Mesothelial cell of epicardium (in vitro differentiated cells): ENCODE measurements at places on chromosomes 12 and 14.

DNA sequence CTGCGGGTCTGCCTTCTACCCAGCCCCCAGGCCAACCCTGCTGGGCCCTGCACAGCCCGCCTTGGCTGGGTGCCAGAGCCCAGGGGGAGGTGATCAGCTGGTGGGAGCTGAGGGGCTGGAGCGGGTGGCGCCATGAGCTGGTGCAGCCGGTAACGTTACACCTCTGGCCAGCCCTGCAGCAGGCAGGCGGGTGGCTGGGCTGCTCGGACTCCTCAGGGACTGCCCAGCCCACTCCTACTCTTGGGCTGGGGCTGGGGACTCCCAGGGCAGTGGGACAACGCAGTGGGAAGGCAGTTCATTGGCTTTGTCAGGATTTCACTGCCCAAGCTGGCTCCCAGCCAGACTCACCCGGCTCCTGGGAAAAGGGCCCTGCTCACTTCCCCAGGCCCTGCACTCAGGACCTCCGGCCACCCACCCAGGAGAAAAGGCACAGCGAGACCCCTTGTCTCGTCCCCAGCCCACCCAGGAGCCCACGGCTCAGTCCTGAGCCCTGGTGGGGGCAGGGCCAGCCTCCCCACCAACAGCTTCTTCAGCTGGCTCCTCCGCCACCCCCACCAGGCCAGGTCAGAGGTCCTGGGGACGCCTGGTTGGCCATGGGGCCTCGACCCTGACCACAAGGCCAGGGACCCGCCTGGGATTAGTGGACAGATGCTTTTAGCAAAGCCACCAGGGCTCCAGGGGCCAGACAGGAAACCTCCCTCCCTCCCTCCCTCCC is 1.0 kb downstream of the PGF start:
- DNase-seq, result peak; percentile 64

DNA sequence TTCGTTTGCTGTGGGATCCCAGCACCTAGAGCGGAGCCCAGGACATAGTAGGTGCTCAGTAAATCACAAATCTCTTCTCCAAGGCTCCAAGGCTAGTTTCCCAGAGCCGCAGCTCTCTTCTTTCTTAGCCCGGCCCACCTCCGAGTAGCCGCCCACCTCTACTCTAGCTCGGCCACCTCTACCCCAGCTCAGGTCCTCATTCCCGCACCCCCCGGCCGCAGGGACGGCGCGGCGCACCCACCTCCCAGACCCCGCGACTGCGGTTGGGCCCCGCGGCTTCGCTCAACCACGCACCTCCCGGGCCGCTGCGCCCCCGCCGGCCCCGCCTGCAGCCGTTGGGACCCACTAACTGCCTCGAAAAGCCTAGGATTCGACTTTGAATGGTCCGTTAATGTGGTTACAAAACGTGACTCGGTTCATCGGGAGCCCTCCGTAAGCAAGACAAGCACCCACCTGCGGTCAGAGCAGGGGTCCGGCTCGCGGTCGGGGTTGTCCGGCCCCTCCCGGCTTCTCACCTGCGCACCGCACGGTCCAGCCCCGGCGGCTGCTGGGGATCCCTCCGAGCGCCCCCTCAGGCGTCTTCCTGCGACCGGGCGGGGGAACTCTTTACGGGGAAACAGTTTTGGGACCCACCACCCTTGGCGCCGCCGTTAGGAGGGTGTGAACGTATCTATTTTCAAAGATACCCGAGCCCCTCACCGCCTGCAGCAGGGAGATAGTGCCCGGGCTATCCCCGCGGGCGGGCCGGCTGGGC is at the start of gene SLC2A14:
TSS of gene SLC2A14 (minus strand) at position 350 of the 754 bp plus-strand sequence. CDS start 3,035 bp downstream, outside the sequence.
- no peak for DNase-seq

GRCh38 chr14:31400031-31400638 is 20.2 kb downstream of the HEATR5A start:
- no peak for DNase-seq

DNA sequence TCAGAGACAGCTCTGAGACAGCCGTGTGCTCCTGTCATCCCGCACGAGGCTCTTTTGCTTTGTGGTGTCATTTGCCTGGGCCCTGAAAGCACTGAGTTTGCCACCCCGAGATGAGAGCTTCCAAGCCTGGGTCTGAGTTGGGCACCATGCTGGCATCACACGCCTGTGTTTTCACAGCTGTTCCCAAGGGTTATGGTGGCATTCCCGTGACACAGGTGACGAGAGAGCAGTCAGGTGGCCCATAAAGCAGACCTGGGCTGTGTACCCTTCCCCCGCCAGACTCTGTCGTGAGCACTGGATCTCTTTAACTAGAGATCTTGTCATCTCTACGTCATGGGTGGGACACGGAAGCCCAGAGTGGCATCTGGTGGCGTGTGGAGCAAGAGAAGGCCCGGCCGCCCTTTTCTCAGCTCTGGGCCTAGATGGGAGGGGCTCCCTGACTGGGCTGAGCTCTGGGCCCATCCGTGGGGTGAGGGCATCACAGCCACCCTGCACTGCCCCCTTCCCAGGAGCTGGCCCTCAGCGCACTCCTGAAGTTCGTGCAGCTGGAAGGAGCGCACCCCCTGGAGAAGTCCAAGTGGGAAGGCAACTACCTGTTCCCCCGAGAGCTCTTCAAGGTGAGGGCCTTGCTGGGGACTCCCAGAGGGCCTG is 2.6 kb downstream of the NOC4L start:
- DNase-seq, result no peak

DNA sequence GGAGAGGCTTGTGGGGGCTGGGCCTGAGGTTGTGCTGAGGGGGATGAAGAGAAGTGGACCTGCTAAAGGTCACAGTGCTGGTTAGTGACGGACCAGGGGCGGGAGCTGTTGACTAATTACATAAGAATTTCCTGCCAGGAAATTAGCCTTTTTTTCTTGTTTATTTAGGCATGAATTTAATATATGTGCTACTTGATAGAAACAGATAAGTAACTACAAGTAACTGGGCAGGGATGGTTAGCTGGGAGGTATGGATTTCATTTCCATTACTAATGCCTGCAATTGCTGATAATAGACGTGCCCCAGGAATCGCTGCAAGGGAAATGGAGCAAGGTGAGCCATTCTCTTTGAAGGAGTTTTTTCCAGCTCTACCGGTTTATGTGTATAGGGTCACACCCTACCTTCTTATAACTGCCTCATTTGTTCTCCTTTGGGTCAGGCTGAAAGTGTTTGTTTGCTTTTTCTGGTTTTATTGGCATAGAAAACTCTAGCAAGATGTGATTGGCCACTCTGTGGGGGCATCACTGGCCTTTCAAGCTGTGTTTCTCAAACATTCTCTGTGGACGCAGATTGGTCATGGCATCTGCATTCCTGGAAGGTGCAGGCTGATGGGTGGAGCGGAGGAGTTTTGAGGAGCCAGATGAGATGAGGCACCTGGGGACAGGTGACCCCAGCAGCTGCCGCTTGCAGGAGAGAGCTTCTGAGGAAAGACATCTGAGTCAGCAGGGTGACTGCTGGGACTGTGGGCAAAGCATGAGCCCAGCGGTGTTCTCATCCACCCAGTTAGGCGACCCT is 19.0 kb upstream of the GPRC5A start:
- no peak for DNase-seq

GRCh38 chr14:90849787-90850444 is 33.7 kb upstream of the TTC7B start:
- no peak for DNase-seq

GRCh38 chr12:124560146-124560890 is 7.1 kb downstream of the NCOR2 start:
- no peak for DNase-seq

DNA sequence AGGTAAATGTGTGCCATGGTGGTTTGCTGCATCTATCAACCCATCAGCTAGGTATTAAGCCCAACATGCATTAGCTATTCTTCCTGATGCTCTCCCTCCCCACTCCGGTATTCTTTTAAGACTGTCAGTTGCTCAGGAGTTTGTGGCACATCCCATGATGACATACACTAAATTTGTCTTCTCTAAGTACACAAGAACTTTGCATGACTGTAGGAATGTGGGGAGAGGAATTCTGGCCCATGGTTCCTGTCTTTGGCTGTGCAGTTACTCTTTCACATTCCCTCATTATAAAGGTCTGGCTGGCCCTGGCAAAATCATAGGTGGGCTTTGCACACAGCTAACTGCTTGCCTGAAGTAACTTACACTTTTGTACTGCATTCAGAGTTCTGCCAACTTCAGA is 30.3 kb downstream of the HMGA2 start:
- DNase-seq, result no peak

DNA sequence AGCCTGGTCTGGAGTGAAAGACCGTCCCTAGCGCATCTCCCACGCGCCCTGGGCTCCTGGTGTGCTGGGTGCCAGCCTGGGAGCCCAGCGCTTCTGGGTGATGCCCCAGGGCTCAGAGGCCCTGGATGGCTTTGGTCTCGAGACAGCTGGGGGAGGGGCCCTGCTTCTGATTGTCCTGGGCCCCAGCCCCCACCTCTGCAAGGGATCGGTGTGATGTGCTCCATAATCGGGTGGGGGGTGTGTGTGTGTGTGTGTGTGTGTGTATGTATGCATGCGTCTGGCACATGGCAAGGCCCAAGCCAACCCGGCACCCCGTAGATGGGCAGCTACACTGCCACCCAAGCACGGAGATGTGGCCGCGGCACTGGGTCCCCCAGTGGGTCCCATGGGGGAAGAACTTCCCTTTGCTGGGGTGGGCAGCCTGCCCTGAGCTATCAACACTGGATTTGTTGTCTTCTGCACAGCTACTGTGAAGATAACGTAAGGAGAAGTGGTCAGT is 3.1 kb downstream of the ZBTB42 start:
- no peak for DNase-seq

- no peak for DNase-seq
Observed at GRCh38 chr12:111398530-111398929, 7.2 kb upstream of the SH2B3 start.

DNA sequence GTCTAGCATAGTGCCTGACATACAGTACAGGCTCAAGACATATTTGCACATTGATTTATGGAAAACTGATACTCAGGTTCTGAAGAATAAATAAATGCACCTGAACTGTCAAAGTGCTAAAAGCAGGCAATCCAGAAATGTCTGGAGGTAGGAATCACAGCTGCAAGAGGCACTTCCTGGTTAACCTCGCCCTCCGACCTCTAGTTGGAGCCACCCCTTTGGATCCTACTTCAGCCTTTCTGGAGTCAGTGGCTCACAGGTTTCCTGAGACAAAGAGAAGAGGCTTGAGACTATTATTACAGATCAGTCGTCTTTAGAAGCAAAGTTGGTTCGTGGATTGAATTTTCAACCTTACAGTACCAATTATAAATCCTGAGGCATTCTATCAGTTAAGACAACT is 13.0 kb downstream of the TCP11L2 start:
- DNase-seq, result no peak

DNA sequence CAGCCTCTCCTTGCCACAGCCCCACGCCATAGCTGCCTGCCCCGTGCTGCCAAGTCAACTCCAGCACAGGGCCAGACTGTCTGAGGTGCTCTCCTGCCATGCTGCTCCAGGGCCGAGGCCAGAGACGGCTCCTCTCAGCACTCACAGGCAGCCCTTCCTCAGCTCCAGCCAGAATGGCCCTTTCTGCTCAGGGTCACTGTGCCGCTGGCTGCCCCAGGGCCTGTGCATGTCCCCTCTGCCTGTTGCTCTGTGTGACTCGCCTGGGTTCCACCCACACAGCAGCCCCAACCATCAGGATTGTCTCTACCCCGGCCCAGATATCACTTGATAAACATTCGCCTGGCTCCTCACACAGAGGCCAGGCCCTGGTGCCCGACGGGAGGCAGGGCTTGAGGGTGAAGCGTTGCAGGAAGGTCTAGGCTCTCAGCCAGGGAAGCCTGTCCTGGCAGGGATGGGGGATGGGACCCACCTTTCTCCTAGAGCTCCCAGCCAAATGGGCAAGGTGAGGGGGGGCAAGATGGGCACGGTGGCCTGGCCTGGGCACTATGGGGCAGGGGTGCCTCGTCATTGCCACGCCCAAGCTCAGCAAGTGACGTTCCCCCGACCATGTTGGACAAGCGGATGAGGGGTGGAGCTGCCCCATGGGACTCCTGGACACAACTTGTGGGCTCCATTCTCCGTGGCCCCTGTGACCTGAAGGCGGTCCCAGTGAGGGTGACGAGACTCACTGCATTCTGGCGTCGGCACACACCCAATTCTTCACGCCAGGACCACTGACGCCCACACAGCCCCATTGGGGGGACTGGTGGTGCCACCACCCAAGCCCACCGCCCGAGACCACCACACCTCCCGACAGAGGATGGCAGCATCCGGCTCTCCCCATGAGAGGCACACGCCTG is 27.4 kb upstream of the BTBD6 start:
- no peak for DNase-seq

GRCh38 chr14:56412468-56413434 is 166.8 kb upstream of the TMEM260 start:
- DNase-seq, result no peak

GRCh38 chr12:109947521-109947920 is 47.4 kb downstream of the TCHP start:
- DNase-seq, result no peak

GRCh38 chr12:121652767-121653497 is 16.5 kb downstream of the MORN3 start:
- DNase-seq, result no peak

DNA sequence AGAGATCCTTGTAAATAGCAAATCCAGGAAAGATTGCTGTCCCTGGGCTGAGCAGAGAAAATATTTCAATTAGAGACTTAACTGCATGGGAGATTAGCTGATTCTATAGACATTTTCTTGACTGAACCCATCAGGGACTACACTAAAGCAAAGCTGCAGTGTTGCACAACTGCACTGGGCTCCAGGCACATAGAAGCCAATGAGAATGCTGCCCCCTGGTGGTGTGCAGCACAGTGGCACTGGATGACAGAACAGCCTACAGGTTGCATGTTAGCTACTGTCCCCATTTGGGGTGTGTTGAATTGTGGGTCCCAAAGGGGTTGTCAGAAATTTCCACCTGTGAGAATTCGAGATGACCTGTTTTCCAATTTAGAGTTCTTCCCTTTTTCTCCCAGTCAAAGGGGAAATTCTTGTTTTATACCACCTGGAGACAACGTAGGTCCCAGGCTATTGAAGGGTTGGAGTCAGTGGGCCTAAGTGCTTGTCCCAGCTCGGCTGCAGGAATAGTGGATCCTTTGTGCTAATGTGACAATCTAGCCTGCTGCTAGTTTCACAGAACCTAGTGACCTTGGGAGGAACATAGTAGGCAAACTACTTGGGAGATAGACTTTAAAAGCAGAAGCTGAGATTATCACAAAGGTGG is 114.7 kb downstream of the SLC8A3 start:
- no peak for DNase-seq

DNA sequence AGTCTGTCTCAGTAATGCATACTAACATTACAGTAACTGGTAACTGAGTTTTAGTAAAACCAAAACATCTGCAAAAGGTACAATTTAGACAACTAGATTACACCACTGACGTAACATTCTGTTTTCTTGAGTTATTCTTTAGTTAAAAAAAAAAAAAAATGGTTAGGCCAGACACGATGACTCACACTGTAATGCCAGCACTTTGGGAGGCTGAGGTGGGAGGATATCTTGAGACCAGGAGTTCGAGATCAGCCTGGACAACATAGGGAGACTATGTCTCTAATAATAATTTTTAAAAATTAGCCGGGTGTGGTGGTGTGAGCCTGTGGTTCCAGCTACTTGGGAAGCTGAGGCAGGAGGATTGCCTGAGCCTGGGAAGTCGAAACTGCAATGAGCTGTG is 34.1 kb downstream of the AP5M1 start:
- DNase-seq, result no peak

- no peak for DNase-seq
Observed at GRCh38 chr14:55610713-55611370, 30.8 kb downstream of the KTN1 start.

GRCh38 chr14:24440606-24441399 is 1.8 kb downstream of the SDR39U1 start:
- no peak for DNase-seq

GRCh38 chr12:124396544-124397398 is 101.9 kb downstream of the RFLNA start:
- DNase-seq, result no peak
